ENCODE measurements at places on chromosomes 11 and 22.

- DNase-seq, result no peak
Observed at GRCh38 chr22:38352436-38352835, 35.2 kb upstream of the CSNK1E start.

DNA sequence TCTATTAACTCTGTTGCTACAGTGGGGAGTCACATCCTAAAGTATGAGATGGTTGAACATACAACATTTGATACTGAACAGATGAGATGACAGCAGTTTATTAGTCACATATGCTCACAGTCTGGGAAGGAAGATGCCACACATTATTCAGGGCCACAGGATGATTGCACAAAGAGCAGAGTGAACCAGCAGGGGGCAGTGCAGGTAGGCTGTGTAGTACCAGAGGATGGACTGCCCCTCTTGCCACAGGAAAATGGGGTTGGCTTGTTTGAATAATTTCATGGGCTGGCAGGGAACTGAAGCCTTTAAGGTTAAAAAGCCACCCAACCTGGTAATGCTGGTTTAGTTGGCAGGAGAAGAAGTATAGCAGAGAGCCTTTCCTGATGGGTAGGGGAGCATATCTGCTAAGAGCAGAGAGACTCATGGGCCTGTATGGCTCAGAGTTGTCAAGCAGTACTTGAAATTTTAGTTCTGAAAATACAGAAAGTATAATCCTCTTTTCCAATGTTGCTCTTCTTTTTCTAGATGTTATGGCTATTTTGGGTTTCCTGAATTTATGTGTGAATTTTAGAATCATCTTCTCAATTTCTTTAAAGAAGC is 180.4 kb upstream of the B3GAT1 start:
- DNase-seq, result no peak

GRCh38 chr11:94379613-94380012 is 21.6 kb downstream of the GPR83 start:
- no peak for DNase-seq

DNA sequence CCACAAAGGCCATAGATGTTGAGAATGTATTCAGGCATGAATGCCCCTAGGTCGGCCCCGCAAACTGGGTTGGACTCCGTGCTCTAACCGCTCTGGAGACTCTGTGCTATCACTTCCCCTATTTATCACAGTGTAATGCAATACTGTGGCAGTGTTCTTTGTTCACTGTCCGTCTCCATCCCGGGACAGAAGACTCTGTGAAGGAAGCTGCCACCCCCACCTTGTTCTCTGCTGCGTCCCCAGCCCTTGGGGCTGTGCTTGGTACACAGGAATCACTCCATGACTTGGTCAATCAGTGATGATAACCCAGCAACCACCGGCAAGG is 57.6 kb downstream of the TSPAN18 start:
- no peak for DNase-seq

- no peak for DNase-seq
Observed at GRCh38 chr22:22548317-22548716, 10.7 kb downstream of the PRAME start.

DNA sequence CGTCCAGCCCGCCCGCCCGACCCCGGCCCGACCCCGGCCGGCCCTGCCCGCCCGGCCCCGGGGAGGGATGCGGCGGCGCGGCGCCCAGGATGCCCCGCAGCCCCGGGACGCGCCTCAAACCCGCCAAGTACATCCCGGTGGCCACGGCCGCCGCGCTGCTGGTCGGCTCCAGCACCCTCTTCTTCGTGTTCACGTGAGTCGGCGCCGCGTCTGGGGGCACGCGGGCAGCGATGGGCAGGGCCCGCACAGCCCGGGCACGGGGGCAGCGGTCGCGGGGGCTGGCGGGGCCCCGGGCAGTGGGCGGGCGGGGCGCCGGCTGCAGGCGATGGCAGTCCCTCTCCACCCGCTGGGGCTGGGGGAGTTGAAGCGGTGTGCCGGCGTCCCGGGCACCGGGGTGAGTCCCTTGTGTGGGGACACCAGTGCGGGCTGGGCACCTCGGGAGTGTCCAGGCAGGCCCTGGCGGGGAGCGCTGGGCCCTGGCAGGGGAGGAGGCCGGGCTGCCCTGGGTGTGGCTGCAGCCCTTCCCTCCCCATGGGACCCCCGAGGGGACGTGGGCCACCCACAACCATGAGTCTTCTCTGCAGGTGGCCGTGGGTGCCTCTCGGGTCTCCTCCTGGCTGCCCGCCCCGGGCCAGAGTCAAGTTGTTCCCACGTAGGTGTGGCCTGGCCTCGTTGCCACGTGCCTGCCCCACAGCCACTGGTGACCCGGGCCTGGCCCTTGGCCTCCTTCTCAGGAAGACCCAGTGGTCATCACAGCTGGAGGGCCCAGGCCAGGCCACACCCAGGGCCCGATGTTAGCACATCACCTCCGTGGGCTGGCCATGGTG is 468 bp downstream of the ZDHHC8 start:
- DNase-seq, result no peak

GRCh38 chr11:91081440-91082043 is 858.7 kb upstream of the CHORDC1 start:
- DNase-seq, result no peak

DNA sequence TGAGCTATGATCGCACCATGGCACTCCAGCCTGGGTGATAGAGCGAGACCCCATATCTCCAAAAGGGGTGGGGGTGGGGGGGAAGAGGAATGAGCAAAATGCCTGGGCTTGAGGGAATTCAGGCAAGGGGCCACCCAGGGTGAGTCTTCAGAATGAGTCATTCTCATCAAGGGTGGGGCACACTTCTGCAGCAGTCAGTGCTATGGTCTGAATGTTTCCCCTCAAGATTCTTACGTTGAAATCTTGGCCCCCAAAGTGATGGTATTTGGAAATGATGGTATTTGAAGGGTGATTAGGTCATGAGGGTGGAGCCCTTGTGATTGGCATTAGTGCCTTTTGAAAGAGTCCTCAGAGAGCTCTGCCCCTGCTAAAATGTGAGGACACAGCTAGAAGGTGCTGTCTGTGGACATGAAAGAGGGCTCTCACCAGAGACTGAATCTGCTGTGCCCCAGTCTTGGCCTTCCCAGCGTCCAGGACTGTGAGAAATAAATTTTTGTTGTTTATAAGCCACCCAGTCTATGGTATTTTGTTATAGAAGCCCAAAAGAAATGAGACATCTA is 86.4 kb upstream of the THY1 start:
- DNase-seq, result no peak

DNA sequence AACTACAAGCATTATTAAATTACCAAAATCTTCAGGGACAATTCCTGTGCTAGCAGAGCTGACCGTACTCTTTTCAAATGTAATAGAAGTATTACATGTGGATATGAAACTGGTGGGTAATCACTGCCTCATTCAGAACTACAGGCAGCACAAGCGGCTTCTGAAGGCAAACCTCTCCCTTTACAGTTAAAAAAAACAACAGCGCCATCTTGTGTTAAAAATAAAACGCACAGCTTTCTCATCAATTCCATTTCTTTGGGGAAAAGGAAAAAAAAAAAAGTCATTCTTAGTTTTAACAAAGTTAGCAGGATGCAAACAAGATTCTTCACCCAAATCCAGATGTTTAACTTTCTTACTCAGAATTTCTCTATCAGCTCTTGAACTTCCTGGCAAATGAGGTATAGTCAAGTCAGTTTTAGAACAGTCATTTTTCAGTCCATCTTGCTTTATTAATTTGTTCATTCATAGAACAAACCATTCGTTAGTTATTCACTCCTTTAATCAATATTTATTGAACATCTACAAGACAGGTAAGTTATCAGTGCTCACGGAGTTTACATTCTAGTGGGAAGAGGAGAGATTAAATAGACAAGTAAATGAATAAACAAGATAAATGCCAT is 331.8 kb upstream of the MPPED2 start:
- DNase-seq, result no peak

DNA sequence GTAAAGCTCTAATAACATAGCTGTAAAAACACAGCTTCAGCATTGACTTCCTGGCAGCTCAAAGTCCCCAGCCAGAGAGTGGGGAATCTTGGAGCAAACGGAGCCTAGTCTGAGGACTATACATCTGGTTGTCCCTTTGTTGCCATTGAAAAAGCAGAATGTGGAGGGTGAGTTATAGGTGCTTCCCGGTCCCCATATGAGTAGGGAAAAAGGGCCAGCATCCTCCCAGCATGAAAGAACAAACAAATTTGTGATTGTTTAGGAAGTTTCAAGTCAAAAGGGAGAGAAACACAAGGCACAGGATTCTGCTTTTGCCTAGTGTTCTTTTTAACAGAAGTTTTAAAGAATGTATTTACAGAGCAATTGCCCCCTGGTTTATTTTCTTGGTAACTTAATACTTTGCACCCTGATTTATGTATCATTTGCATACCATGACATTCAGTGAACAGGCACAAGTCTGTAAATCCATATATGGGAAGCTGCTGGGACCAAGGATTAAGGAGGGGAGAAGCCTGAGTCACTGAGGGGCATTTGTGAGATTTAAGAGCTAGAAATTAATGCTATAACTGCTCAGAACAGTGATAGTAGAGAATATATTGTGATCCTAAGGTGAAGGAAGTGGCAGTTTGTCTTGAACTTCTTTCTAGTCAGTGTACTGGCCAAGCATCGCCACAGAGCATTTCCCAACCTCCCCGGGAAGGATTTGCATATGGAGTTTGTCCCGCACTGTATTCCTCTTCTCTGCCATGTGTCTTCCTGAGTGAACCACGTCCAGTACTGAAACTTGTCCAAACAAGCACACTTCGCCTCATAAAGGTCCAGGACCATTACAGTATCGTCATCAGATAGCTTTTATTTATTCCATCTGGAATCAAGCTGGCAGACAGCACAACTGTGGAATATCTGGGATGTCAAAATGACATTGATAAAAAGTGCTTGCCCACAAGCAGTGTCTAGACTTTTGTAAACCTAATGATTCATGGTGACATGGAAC is 103.0 kb downstream of the DBX1 start:
- DNase-seq, result no peak

- DNase-seq, result peak; percentile 8
Observed at GRCh38 chr11:127843483-127844396, 743.6 kb downstream of the ETS1 start.

DNA sequence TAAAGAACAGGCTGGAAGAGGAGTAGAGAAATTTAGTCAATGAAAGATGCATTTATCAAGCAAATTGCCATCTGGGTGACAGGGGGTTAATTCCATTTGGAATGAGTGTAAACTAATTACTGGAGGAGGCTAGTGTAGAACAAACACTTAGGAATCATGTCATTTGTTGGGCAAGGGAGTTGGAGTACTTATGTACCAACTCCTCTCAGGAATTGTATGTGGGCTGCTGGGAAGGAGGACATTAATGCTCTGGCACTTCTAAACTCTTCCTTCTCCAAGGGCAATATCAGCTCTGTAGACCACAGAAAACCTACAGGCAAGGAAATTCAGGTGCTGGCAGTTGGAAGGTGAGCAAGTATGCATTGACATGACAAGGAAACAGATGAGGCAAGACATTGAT is 141.0 kb downstream of the MSANTD4 start:
- DNase-seq, result no peak

DNA sequence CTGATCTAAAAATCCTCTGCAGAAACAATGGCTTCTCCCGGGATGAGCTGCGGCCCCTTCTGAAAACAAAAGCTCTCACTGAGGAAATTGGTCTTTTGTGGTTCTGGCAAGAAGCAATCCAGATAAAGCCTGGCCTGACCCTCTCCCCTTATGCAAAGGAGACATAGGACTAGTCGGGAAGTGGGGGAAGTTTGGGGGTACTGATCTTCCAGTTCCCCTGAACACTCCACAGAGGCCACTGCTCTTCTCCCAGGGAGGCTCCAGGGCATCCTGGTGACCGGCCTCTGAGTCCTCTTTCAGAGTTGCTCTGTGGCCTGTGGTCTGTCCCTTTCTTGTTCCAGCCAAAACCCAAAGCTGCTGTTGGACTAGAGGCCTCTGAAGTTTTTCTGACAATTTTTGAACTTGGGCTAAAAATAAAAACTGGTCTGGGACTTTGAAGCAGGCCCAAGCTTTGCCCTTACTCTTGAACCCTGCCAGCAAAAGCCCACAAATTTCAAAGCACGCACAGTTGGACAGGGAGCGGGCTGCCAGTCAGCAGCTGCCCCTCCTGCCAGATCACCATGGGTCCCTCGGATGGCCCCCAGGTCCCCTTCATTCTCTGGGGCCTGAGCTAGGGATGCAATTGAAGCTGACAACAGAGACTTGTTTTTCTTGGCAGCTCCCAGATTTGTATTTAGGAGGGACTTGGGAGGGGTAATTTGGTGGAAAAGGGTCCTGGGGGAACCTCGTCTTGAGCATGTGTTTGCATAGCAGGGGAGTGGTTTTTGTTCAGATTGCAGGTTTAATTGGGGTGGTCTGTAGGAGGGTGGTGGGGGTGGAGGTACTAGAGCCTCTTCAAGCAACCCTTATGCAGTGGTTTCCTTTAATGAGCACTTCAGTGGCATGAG is 381.6 kb upstream of the CADM1 start:
- no peak for DNase-seq

- no peak for DNase-seq
Observed at GRCh38 chr11:104565583-104565961, 332.7 kb downstream of the CASP12 start.

DNA sequence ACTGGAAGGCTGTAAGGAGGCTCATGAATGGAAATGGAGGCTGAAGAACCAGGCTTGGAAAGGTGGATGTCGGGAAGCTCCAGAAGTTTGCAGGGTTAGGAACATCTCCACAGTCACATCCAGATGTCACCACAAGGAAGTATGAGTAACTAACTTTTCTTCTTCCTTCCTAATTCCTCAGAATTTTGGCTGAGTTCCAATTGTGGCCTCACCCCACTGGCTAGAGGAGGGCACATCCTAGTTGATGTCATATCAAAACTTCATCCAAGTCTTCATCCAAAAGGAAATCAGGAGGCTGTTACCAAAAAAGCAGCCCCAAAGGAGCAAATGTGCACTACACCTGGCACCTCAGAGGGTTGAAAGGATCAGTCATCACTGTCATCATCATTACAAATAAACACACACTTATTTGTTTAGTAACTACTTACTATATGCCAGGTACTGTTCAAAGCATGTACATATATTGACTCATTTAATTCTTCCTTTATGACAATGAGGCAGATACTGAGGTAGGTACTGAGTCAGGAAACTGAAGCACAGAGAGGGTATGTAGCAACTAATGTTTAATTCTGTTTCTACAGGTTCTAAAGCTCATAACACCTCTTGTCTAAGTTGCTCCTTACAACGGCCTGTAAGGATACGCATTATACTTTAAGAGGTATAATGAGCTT is 7.3 kb upstream of the PTPN5 start:
- DNase-seq, result no peak

DNA sequence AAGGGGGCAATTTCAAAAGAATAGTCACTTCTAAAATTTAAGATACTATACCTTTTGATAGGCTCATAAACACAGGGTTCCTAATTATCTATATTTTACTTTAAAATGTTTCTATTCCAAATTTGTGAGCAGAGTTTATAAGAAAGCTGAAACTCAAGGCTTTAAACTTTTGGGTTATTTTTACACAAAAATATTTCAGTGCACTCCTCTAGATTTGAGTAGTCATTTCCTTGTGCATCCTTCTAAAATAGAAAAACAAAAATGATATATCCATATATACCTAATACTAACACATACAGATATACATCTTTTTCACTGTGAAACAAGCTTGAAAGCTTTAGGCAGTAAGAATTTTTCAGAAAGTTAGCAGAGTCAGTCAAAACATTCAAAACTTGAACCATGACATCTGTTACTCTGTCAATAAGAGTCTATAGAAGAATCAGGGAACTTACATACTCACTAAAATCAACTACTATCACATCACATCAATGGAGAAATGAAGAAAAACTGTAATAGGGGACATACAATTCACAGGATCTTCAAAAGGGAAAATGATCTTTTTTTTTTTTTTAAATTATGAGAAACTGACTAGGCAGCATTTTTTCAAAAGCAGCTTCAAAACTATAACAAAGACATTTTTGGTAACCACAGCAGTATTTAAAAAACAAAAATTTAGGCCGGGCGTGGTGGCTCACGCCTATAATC is 5.1 kb downstream of the PHF21A start:
- no peak for DNase-seq
